ENCODE measurements at places on chromosomes 11 and 22. TPM values are rescaled to one million over a fixed set of nuclear protein-coding genes. Genes with fewer than 3 reads are reported as not detected.

Gene RAG2
- not detected for total RNA-seq

Gene IL17REL
- total RNA-seq = not detected

Gene NLRP10
- total RNA-seq = not detected

Gene MS4A6A
- total RNA-seq = not detected

Gene RASGRP2
- total RNA-seq = not detected

Gene APOL3
- total RNA-seq = 14.1 TPM

GRCh38 chr11:44561275-44561805, 4.1 kb upstream of the CD82 start:
- DNase-seq = peak; percentile 59

DNA sequence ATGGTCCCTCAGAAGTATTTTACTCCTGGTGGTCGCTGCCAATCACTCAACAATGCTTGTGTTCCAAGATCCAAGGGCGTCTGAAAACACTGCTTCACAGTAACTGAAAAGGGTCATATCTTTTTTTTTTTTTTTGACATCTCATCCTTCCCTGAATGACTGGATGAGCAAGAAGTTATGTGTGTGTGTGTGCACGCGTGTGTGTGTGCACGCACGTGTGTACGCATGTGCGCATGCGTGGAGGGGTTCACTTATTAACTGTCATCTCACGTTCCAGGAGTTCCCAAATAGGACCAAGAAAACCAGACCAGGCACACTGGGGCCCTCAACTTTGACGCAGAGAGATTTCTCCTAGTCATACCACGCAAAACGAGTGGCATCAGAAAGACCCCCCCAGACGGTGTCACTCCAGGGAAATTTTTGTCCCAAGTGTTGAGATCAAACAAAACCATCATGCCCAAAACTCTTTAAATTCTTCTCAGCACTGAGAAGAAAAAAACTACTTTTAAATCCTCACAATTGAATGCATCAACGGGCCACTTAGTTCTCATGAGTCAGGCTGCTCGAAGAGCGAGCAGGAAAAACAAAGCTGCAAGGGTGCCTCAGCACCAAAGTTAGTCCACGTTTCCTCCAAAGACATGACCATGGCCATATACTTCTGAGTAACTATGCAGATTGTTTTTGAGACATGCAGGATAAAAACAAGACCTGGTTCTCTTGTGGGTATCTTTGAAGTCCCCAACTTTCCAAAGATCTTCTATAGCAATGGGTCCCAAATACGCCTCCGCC, 12.9 kb downstream of the MN1 start:
- DNase-seq = no peak

GRCh38 chr11:859394-860131, 16.9 kb downstream of the TSPAN4 start:
- peak; percentile 39 for DNase-seq

DNA sequence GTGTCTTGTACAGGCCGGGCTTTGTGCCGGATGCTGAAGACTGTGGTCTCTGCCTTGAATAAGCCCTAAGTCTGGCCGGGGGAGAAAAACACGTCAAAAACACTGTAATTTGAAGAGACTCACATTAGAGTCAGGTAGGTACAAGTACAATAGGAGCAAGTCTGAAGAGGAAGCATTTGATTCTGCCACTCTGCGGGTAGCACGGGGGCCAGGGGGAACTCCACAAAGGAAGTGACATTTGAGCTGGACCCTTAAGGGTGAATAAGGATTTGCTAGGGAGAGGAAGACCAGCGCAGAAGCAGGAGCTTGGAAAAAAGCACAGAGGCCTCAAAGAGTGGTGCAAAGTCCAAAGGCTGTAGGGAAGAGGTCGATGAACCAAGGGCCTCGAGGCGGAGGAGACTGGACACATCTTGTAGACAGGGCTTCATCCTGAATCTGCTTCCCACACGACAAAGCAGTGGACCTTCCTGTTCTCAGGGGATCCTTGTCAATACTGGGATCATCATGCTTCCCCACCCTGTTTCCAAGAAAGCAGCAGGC, 38.7 kb downstream of the BUD13 start:
- DNase-seq = no peak

GRCh38 chr22:35782504-35782903, 64.8 kb downstream of the APOL5 start:
- DNase-seq = no peak

- DNase-seq = no peak
These were observed 92.5 kb downstream of the DSCAML1 start for GRCh38 chr11:117704395-117705100.

DNA sequence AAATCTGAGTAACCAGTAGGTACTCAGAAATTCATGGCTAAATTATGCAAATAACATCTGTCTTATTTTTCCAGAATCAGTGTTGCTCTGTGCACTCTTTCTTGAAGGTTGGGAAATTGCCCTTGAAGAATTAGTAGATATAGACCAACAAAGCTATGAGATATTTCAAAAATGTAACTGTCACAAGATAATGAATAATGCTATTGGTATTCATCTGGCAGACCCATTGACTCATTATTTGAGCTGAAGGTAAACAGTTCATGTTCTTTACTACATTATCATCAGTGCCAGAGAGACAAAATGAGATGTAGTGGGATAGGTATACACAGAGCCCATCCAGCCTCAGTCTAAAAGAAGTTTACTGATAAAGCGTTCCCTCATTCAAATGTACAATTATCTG, 274.7 kb downstream of the CASP12 start:
- no peak for DNase-seq

DNA sequence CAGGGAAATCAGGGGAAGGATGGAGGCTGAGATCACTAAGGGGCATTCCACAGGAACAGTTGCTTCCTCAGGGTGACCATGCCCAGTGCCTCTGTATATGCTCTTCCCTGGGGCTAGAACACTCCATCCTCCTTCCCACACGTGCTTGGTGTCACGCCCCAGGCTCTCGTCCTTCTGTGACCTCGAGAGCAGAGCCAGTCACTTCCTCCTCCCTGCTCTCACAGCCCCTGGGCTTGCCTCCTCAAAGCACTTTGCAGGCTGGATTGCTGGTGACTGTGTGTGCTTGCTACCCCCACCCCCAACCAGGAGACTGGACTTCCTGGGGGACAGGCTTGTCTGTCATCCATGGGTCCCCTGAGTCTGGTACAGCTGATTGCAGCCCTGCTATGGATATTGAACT, 56.5 kb upstream of the AMPD3 start:
- peak; percentile 85 for DNase-seq

GRCh38 chr22:20156611-20157429, 6.0 kb upstream of the CCDC188 start:
- DNase-seq = peak; percentile 45

DNA sequence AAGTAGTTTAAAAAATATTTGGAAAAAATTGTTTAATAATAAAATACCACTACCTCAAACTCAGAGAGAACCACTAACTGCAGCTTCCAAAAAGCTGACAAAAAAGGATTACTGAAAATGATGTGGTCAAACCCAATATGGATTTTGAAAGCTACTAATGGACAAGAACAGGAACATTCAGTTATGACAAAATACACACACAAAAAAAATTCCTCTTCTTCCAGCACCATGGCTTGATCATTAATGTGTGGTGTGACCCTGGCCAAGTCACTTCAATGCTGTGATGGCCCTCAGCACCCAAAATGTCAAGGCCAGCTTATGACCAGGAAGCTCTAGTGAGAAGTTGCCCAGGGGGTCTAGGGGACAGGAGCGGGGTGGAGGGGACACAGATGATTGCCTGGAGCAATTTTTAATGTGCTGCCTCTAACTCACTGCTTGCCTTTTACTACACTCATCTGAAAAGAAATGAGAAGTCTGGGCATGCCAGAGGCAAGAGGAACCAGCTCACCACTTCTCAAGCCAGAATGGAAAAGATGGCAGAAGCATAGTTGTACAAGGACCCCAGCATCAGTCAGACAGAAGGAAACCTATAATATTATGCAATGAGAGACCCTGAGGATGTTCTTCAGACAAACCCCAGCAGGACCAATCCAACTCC, 2.2 kb downstream of the SMCO4 start:
- no peak for DNase-seq

GRCh38 chr11:58562375-58562800, 13.3 kb downstream of the LPXN start:
- no peak for DNase-seq

DNA sequence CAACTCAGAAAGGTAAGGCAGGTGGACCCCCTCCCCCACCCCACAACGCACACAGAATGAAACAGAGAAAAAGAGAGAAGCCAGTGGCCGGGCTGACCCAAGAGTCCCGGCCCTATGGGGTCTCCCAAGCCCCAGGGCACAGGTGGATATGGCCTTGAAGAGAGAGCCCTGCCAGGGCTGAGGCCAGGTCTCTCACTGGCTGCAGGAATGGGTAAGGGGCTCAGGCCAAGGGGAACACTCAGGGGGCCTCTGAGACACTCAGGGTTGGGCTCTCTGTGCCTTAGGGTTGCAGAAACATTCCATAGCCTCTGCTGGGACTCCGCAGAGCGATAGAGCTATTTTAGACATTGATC, 98.0 kb downstream of the PDE2A start:
- no peak for DNase-seq

DNA sequence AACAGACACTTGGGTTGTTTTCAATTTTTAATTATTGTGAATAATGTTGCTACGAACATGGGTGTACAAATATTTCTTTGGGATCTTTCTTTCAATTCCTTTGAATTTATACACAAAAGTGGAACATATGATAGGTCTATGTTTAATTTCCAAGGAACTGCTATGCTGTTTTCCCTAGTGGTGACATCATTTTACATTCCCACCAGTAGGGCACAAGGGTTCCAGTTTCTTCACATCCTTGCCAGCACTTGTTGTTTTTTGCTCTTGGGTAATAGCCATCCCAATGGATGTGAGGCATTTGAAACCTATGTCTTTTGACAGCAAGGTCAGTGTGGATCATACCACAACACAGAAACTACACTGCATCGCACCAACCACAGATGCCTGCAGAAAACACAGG, 41.8 kb upstream of the SCN3B start:
- no peak for DNase-seq

GRCh38 chr11:74345420-74345819, 34.0 kb upstream of the P4HA3 start:
- DNase-seq = no peak

DNA sequence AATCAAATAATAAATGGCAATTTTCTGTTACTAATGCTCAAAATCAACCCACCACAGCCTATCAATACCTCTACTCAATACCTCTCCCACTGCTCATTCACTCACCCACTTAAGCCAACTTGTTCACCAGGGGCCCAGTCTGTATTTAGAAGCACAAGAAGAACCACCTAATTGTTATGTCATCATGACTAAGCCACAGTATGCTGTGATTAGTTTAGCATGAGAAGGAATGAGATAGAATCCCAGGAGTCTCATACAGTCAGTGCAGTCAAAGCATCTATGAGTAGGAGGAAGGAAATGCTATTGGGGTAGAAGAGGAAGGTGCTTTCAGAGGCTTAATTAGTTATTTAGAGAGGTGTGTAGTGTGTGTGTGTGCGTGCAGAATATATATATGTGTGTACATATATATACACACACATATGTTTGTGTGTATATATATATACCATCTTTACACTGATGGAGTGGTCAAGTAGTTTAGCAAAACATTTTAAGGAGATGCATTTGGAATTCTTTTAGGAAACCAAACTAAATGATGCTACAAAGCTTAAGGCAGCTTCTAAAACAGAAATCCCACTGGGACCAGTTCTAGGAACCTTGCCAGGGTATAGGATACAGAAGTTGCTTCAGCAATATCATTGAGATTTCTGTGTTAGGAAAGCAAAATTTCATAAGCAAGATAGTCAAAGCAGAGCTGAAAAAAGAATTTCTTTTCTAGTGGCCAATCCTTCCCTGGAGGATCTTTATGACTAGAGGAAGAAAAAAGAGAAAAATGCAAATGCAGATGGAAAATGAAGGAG, 27.5 kb downstream of the KCNA4 start:
- no peak for DNase-seq

- DNase-seq = no peak
These were observed 19.4 kb upstream of the IL17RA start for GRCh38 chr22:17065433-17065832.

GRCh38 chr11:31240340-31240904, 129.1 kb downstream of the DCDC1 start:
- DNase-seq = peak; percentile 34

Measured in RPMI7951 (cell line).